ENCODE measurements at places on chromosomes 5 and 9.

DNA sequence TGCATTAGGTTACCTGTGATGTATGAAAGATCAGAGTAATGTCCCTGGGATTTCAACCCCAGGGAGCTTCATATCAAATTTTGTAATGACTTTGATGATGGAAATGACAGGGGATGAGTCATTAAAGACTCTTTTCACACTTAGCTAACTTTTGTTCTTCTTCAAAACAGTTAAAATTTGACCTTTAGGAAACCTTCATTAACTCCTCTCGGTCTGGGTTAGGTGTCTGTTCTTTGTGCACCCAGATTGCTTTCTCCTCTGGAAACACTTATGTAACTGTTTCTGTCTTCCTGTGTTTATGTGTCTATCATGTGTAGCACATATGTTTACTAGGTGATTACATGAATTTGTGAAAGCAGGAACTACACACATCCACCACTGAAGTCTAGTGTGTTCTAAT lies 1.6 kb downstream of the SRFBP1 start:
- no peak for DNase-seq

DNA sequence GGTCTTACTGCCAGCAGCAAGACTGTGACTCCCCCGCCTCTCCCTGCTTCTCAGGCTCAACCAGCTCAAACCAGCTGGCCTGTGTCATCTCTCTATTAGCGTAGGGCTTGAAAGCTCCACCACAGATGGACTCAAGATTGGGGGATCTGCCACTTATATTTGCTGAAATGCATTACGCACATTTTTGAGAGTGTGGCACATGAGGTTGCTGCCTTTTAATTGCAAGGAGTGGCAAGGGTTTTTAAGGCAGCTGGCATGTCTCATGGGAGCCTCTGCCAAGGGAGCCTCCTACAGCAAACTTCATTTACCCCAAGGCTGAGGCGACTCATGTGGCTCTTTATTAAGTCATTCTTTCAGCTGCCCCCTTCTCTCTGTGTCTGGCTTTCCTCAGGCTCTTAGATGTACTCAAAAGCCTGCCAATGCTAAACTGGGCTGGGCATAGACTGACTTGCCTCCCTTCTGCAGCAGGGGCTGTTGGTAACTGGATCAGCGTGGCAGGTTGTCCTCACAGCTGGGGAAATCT lies 219.3 kb downstream of the SMARCA2 start:
- DNase-seq, result no peak

DNA sequence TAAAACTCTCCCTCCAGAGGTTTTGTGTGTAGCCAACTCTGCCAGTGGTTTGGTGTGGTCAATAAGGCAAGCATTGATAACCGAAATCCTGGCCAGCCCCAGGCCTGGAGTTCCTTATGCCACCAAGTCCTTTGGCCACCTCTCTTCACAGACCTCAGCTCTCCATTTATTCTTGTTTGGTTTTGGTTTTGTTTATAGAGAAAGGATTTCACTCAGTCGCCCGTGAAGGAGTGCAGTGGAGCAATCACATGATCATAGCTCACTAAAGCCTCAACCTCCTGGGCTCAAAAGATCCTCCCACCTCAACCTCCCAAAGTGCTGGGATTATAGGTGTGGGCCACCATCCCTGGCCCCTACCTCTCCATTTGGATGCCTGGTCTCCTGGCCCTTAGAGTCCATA lies 55.4 kb upstream of the PPARGC1B start:
- no peak for DNase-seq

DNA sequence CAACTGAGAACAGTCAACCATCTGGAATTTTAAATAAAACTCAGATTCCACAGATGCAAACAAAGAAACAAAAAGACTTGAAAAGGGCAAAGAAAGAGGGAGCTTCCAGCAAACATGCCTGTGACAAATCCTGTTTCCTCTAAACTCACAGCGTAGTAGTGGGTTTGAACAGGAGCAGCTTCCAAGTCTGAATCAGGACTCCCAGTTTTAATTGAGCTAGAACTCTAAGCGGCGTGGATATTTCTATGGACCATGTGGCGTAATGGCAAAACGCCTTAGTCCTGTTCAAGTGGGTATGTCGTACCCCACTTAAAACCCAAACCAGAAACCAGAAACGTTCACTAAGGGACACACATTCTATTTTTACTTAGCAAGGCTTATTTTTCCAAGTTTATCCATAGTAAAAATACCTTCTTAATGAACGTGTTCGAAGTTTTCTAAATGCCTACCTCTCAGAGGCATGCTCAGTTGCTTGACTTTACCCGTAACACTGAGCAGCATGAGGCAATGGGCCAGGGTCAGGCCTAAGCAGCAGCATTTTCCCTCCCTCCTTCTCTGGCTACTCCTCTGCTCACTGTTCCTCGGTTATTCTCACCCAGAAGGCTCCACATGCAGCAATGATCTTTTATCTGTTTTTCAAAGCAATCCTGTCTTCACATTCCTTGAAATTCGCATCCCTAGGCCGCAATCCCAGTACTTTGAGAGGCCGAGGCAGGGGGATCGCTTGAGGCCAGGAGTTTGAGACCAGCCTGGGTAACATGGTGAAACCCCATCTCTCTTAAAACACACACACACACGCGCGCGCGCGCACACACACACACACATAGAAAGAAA lies 77.9 kb downstream of the FNBP1 start:
- DNase-seq, result no peak

GRCh38 chr9:12695474-12695873 lies 2.3 kb downstream of the TYRP1 start:
- no peak for DNase-seq

DNA sequence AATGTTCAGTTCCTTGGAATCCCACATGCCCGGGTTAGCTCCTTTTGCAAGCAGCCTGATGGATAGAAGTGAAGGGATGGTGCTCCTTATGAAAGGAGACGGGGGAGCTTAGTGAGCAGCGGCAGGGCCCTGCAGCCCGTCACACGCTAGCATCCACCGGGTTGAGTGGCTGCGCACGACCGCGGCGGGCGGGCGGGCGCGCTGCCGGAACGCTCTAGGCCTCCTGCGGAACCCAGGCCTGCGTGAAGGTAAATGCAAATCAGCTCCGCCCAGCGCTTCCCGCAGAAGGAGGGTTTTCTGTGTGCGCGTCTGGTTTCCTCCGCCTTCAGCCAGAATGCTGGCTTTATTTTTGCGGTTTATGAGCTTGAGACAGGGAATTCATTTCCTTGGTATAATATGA lies 19.8 kb downstream of the IL12B start:
- DNase-seq, result no peak

GRCh38 chr5:120446901-120447300 lies 17.2 kb upstream of the PRR16 start:
- no peak for DNase-seq

DNA sequence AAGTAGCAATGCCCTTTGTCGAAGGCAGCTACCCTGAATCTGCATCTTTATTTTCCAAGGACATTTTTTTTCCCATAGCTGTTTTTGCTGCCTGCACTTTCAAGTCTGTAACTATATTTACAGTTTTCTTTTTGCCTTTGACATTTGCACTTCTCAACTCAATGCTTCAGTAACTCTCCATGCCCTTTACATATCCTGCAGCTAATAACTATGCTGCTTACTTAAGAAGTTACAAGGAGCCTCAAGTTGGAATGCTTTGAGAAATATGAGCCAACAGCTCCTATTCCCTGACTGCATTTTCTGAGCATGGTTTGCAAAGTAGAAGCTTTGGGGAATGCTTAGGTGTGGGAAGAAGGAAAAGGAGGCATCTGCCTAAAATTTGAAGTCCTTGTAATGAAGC lies 194.8 kb upstream of the TRPC7 start:
- no peak for DNase-seq

GRCh38 chr5:83924171-83924570 lies 203.5 kb upstream of the HAPLN1 start:
- DNase-seq, result no peak

GRCh38 chr9:4927043-4927471 lies 58.0 kb upstream of the JAK2 start:
- DNase-seq, result no peak

DNA sequence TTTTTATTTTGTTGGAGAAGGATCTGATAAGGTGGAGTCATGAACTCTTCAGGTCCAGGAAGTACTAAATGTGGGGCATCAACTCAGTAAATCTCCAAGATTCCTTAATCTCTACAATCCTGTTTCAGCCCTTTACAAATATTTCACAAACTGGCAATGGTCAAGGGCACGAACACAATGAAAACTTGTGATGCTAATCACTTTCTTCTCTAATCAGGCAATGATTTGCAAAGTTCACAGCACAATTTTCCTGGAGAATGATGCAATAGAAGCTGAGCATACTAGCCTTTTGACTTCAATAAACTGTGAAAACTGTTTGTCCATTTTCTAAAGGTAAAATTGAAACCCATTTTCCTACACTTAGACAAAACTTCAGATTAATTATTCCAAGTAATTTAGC lies 16.9 kb downstream of the GDF9 start:
- no peak for DNase-seq

GRCh38 chr5:118705959-118706667 lies 282.2 kb downstream of the DTWD2 start:
- DNase-seq, result no peak

DNA sequence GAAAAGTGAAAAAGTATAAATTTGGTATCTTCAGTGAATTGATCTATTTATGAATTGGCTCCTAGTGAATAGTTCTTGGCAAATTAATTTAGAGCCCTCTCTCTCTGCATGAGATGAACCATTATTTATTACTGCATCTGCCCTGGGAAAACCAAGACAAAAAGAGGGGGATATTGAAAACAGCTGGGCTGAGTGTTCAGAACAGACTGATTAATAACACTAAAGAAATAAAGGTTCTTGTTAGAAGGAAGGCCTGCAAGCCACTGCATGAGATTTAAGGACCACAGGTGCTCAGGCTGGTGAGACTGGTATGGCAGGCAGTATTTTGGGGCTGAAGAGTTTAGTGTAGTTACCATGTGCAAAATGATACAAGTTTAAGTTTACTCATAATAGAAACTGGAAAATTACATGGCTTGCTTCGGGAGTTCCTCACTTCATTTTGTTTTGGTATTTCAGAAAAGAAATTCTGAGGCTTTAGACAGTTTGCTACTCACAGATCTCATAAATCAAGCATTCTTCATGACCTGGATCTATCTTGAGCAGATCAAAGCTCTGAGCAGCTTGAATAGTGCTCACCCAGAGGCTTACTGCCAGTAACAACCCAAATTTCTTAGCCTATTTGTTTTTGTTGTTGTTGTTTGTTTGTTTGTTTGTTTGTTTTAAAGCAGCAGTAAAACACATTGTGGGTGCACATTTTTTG lies 56.1 kb downstream of the KIAA1958 start:
- no peak for DNase-seq

DNA sequence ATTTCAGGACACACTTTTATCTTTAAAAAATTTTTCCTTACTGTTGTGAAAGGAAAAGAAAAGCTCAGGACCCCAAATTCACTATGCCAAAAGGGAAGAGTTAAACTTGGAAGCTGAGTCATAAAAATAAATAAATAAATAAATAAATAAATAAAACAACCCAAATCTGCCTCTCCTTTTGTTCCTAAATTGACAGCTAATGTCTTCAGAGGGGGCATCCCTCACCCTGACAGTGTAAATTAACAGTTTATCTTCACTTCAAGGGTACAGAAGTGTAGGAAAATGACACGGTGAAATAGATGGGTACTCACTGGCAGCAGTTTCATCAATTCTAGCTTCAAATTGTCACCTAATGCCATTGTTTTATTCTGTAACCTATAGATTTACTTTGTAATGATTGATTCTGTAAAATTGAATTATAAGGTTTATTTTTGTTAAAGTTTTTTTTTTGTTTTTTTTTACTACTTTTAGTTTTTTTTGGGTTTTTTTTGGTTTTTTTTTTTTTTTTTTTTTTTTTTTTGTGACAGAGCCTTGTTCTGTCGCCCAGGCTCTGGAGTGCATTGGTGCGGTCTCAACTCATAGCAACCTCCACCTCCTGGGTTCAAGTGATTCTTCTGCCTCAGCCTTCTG lies 18.5 kb upstream of the ANXA1 start:
- DNase-seq, result no peak

GRCh38 chr9:126123927-126124326 lies 202.7 kb upstream of the MVB12B start:
- no peak for DNase-seq

DNA sequence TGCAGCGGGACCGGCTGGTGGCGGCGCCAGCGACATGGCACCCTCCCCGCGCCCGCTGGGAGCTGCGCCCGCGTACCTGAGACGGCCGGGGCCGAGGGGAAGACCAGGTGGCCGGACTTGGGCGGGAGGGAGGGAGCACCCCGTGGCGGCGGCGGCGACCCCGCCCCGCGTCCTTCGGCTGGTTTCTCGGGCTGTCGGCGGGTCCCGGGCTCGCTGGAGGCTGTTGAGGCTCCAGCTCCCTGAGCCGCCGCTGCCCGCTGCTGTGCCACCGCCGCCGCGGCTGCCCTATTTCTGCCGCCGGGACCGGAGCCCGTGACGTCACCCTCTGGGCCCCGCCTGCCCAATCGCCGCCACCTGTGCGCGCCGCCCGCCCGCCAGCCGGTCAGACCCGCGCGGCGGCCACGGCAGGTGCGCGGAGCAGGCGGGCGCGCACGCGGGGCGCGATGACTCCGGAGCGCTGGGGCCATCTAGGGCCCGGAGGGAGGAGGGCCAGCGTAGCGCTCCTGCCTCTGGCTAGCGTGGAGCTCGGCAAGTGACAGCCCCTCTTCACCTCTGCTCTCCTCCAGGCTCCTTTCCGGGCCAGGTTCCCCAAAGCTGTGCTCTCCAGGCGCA lies at the start of gene FSTL4:
TSS of gene FSTL4 (minus strand) at position 293 of the 612 bp plus-strand sequence.
- no peak for DNase-seq

DNA sequence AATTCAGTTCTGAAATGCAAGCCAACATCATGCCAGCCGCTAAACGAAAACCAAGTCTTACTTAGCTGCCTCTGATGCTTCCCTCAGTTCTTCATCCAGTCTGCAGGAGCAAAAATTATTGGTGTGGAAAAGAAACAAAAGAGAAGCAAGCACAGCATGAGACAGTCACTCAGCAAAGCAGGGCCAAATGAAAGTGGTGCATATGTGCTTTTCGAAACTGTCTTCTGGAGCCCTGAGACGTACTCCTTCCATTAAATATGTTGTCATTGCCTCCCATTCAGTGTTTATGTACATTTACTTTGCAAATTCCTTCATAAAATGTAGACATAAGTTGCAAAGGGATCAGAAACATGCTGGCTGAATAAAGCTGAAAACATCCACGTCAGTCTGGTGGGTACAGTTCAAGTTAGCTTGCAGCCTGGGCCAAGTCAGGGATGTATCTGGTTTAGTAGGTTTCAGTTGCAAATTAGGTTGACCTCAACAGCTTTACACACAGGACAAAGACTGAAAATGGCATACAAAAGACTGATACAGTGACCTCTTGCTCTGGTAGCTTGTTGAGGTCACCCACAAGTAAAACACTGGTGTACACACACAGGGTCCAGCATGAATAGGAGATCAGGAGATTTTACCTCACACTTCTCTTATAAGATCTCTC lies 139.7 kb upstream of the PCA3 start:
- DNase-seq, result no peak

GRCh38 chr5:126937771-126938170 lies 92.6 kb downstream of the MARCHF3 start:
- DNase-seq, result no peak

- DNase-seq, result no peak
These were observed 15.1 kb downstream of the RASGEF1C start for GRCh38 chr5:180193749-180194375.

- DNase-seq, result no peak
These were observed 94.4 kb upstream of the BASP1 start for GRCh38 chr5:17123010-17123409.

All from HuH-7 (cell line).